ENCODE measurements at places on chromosomes 12 and 14.

GRCh38 chr12:84553331-84554117 is 359.1 kb downstream of the SLC6A15 start:
- no peak for DNase-seq

GRCh38 chr12:3559601-3560294 is 68.7 kb downstream of the PRMT8 start:
- no peak for DNase-seq

- peak; percentile 60 for DNase-seq
These were observed 1.4 kb downstream of the HMGA2 start for GRCh38 chr12:65825507-65826352.

DNA sequence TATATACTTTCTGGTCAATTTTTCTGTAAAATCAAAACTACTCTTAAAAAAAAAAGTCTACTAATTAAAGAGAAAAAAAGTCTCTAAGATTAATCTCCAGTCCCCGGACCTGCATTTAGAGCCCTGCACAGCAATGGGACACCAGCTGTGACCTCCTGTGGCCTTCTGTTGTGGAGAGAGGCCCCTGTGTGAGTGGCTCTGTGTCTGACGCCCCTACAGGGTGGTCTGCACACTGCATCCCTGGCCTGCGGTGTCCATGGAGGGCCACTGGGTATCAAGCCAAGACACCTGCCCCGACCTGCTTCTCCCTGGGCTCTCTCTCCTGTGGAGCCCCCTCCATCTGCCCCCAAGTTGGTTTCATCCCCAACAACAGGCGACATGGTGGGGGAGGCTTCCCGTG is 248.0 kb upstream of the DIO3 start:
- DNase-seq: no peak

GRCh38 chr14:23078692-23079116 is 16.2 kb downstream of the ACIN1 start:
- peak; percentile 82 for DNase-seq

Data from fibroblast of skin of abdomen (primary cell).